ENCODE measurements at places on chromosomes 1 and 21. TPM values are rescaled to one million over a fixed set of nuclear protein-coding genes. Genes with fewer than 3 reads are reported as not detected.

SLC6A9 gene
- 0.74 TPM for total RNA-seq

MYCL gene
- total RNA-seq = 1.5 TPM

PTGER3 gene
- 0.03 TPM for total RNA-seq

UBE2Q1 gene
- total RNA-seq = 39.9 TPM

FALEC gene
- not detected for total RNA-seq

CD1B gene
- not detected for total RNA-seq

CADM3 gene
- total RNA-seq = 0.57 TPM

SMIM11 gene
- 3.9 TPM for total RNA-seq

KCNK1 gene
- total RNA-seq = 12.7 TPM

All from Daoy (cell line).